ENCODE measurements at places on chromosomes 4 and X. TPM values are rescaled to one million over a fixed set of nuclear protein-coding genes. Genes with fewer than 3 reads are reported as not detected.

DNA sequence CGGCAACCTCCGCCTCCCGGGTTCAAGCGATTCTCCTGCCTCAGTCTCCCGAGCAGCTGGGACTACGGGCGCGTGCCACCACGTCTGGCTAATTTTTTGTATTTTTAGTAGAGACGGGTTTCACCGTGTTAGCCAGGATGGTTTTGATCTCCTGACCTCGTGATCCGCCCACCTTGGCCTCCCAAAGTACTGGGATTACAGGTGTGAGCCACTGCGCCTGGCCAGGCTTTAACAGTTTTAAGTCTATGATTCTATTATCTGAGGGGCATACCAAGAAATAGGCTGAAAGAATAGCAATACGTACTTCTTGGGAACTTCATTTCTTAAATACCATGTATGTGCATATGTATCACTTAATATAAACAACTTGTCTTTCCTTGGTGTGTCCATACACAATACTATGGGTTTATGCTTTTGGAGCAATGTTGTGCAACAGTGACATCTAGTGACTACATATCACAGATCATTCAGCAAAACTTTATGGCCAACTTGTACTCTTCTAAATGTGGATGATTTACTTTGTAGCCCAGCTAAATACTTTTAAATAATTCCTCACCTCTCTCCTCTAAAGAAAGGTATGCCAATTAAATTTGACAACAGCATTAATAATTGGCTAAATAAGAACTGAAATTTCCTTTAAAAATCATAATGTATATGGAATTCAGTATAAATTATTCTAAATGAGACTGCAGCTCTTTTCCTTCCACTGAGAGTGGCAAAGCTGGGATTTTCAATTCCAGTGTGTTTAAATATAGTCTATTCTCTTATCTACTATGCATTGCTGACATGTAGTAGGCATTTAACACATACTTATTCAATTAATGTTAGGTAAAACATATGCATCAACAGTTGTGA lies 10.4 kb downstream of the SLC9B1 start:
- DNase-seq: no peak

DNA sequence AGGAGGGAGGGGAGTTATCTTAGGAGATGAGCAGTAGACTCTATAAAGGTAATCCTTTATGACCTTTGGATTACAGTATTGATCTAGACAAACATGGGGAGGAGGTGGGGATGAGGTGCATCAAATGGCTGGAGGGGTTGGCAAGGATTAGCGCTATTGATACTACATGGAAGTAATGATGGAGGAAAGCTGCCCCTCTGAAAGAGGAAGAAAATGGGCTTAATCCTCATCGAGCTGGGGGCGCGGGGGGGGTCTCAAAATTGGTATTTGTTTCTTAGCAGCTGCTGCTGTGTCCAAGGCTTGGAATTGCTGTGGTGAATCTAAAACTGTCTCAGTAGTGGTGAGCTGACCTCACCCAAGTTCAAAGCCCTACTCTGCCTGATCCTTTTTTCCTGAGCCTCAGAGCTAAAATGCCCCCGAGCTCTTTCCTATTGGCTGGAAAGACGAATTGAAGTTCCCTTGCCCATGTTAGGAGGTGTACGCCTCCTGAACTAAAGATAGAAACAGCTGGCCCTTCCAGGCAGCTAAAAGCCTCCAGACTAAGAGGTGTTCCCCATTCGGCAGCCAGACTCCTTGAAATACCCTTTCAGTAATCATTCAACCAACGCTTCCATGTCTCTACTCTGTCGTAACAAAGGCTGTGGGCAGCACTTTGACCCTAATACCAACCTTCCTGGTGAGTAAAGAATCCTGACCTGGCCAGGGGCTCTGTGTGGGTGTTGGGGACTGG lies at the start of gene ITGB1BP2:
Gene ITGB1BP2 (plus strand): TSS at position 556 of the 730 bp plus-strand sequence. CDS start 57 bp downstream, at position 613.
- no peak for DNase-seq

GRCh38 chr4:78022517-78022916 lies 34.6 kb upstream of the FRAS1 start:
- DNase-seq: no peak

DNA sequence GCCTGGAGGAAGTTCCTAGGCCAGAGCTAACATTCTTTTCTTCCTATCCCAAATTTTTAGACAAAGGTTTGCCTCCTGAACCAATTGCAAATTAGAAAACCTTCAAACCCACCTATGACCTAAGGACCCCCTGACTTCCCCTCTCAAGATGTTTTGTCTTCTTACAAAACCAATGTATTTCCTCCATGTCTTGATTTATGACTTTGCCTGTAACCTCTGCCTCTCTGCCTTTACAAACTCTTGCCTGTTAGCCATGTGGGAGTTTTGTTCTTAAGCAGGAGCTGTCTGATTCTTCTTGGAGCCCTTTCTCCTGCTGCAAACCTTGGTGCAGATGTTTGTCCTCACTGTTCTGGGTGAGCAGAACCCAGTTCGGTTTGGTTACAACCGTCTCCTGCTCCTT lies 222.3 kb upstream of the BOD1L1 start:
- DNase-seq: no peak

GRCh38 chr4:148447681-148448080 lies 5.5 kb upstream of the NR3C2 start:
- DNase-seq: no peak

GRCh38 chrX:50756276-50756675 lies 57.7 kb downstream of the SHROOM4 start:
- no peak for DNase-seq

DNA sequence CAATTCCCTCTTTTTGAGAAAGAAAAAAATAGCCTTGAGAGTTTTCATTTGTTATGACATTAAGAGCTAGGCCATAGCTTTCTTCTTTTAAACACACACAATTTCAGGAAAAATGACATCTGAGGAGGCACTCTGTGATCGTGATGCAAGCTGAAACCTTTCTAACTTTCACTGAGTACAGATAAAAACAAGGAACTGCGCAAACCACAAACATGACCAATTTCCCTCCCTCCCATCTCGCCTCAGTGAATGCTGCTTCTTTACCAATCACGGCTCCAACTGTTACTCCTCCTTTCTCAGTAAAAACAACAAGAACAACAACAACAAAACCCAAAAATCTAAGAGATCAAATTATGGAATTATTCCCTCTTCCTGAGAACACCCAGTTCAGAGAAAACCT lies 626.8 kb downstream of the TLL1 start:
- no peak for DNase-seq

GRCh38 chr4:140256335-140256734 lies 102.4 kb upstream of the MAML3 start:
- no peak for DNase-seq

DNA sequence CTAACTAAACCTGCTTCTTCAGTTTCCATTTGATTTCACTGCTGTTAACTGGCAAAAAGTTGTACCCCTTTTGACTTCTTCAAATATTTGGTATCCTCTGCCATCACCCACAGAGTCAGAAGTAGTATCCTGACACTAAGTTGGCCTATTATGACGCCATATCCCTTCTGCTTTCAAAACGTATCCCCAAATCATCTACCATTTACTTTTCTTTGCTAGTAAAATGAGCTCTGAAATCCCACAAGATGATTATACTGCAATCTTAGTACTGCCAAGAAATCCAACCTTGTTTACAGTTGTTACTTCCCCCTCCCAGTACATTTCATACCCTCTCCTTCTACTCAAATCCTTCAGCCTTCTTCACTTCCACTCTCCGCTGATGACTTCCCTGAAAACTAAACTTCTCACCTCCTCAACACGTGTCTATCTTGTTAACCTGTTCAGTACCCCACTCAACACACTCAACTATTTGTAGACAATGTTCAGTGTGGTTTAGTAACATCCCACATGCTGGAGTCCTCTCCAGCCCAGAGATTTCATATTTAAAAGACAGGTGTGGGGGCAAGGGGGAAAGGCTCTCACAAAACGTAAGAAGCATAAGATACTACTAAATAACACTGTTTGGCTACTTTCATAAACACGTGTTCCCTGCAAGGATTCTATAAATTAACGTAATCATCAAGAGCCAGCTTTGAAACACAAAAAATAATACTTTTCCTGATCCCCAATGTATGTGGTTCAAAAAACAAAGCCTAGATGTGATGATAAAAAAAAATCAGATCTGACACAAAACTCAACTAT lies 1.3 kb downstream of the NAF1 start:
- no peak for DNase-seq

- no peak for DNase-seq
Observed at GRCh38 chr4:94974773-94975172, 217.0 kb downstream of the BMPR1B start.

DNA sequence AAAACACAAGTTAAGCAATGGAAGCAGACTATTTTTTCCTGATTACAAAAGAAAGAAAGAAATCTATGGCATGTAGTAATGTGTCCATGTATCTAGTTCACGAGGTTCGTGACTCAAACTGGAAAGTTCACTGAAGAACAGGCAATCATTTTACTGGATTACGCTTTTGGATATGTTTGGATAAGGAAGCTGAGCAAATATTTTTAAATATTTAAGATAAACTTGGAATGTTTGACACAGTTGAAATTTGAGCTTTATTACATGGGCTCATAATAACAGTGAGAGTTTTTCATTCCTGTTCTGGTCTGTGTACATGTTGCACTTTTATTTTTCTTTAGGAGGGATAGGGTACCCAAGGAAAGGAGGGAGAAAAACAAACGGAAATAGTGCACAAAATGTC lies 244.2 kb upstream of the GK2 start:
- no peak for DNase-seq

- no peak for DNase-seq
Observed at GRCh38 chr4:128244379-128244778, 43.2 kb downstream of the PGRMC2 start.

DNA sequence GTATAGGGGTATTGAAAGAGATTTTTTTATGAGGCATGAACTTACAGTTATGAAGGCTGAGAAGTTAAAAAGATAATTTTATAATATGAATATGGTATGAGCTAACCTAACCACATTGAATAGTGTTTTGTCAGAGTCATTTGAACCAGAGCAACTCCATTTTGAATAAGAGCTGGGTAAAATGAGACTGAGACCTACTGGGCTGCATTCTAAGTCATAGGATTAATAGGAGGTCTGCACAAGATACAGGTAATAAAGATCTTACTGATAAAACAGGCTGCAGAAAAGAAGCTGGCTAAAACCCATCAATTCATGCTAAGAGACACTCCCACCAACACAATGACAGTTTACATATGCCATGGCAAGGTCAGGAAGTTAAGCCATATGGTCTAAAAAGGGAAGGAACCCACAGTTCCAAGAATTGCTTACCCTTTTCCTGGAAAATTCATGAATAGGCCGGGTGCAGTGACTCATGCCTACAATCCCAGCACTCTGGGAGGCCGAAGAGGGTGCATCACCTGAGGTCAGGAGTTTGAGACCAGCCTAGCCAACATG lies 209.2 kb downstream of the TECRL start:
- DNase-seq: no peak

DNA sequence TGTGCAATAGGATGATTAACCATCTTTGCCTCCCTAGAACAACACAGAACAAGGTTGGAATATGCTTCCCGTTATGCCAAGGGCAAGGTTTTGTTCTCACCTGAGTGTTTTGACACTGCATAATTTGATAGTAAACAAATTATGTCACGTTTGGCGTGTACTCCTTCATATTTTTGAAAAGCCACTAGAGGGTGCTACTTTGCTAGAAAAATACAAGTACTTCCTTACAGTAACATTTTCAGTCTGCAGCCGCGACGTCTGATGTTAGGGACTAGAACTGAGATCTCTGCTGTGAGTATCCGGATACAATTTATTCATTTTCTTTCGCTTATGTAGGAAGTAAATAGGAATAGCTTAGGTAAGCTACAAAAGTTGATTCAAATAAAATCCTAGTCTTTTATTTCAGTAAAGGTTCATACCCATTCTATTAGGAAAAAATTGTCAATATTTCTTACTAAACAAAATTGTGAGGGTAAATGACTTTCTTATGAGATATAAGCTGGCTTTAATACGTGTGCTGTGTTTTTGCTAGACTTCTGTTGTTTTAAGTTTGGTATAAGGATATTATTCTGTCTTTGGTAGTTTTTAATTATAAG lies 181.1 kb upstream of the WDFY3 start:
- DNase-seq: peak; percentile 59

GRCh38 chr4:17336524-17336961 lies 175.3 kb downstream of the QDPR start:
- no peak for DNase-seq

- no peak for DNase-seq
Observed at GRCh38 chr4:56229947-56230346, 157.3 kb downstream of the AASDH start.

DNA sequence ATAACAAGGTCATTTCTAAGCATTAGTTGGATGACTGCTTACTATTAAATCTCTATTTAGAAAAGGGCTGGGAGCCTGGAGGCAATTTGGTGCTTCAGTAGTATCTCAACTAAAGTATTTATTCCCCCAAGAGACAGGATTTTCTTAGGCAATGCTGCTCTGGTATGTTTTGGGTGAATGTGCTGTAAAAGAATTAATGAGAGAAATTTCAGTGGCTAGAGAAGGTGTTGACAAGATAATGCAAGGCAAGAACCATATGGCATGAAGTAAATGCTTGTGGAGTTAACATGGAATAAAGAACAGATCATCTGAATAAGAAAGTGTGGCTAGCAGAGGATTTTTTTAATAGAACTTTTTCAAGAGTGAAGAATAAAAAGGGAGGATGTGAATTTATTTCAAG lies 3.9 kb downstream of the CYP2U1 start:
- DNase-seq: no peak

GRCh38 chr4:20589436-20589835 lies 110.8 kb upstream of the PACRGL start:
- DNase-seq: no peak

GRCh38 chr4:2332201-2332975 lies 70.5 kb upstream of the MXD4 start:
- DNase-seq: no peak

GRCh38 chrX:46575991-46576392 lies 2.4 kb downstream of the CHST7 start:
- peak; percentile 61 for DNase-seq

- DNase-seq: no peak
Observed at GRCh38 chrX:134631426-134632346, 26.6 kb downstream of the PLAC1 start.

GRCh38 chrX:140661643-140662042 lies 47.9 kb upstream of the LINC00632 start:
- no peak for DNase-seq

The TMEM33 gene
- total RNA-seq: 19.6 TPM

The HOPX gene
- 23.7 TPM for total RNA-seq

The SYP gene
- total RNA-seq: 1.6 TPM

The CNKSR2 gene
- total RNA-seq: 0.51 TPM

The RRH gene
- not detected for total RNA-seq

The SETD7 gene
- total RNA-seq: 46.3 TPM

The FANCB gene
- total RNA-seq: 0.35 TPM

The ARHGAP6 gene
- 2.7 TPM for total RNA-seq

The SSX1 gene
- total RNA-seq: not detected

The CYLC1 gene
- total RNA-seq: not detected

The PNMA6A gene
- total RNA-seq: 3.0 TPM

The ATP6AP2 gene
- 41.0 TPM for total RNA-seq

The ANXA10 gene
- not detected for total RNA-seq

The PNMA5 gene
- not detected for total RNA-seq
